Stimulated activated CD8-positive, alpha-beta memory T cell treated with anti-CD3 and anti-CD28 coated beads, Interleukin-7, amount 100 ng/mL, for 1 hour (primary cell): ENCODE measurements at places on chromosomes 6 and 20.
A peak's percentile ranks its signal among the peaks of the same experiment; 100 is the strongest.

- DNase-seq, result no peak
Observed at GRCh38 chr6:131519670-131520436, 53.2 kb upstream of the ARG1 start.

DNA sequence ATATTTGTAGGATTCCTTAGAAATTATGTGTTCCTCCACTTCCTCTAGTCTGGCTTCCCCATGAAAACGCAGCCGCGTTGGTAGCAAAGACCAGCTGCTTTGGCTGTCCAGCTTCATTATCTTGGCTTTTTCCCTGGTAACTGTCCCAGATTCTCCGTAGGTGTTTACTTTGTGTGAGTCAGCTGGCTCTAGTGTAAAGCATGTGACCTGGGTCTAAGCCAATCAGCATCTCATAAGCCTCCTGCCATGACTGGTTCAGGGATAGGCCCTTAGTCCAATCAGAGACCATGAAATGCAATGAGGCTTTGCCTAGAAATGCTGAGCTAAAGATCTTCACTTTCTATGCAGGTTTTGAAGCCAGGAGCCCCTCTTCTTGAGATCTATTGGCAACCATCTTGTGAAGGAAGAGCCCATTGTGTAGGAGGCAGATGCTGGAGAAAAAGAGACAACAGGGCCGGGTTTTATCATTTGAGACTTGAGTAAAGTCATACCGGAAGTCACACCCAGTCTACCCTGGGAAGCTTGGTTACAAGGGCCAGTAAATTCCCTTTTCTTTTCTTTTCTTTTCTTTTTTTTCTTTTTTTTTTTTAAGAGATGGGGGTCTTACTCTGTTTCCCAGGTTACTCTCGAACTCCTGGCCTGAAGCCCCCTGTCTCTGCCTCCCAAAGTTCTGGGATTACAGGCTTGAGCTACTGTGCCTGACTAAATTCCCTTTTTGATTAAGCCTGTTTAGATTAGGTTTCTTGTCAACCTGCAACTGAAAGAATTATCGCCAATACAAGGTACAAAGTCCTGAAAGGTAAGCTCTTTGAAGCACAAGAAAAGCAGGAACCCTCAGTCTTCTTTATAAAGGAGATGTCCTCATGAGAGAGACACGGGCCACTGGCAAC lies 256.5 kb upstream of the RREB1 start:
- DNase-seq, result no peak

DNA sequence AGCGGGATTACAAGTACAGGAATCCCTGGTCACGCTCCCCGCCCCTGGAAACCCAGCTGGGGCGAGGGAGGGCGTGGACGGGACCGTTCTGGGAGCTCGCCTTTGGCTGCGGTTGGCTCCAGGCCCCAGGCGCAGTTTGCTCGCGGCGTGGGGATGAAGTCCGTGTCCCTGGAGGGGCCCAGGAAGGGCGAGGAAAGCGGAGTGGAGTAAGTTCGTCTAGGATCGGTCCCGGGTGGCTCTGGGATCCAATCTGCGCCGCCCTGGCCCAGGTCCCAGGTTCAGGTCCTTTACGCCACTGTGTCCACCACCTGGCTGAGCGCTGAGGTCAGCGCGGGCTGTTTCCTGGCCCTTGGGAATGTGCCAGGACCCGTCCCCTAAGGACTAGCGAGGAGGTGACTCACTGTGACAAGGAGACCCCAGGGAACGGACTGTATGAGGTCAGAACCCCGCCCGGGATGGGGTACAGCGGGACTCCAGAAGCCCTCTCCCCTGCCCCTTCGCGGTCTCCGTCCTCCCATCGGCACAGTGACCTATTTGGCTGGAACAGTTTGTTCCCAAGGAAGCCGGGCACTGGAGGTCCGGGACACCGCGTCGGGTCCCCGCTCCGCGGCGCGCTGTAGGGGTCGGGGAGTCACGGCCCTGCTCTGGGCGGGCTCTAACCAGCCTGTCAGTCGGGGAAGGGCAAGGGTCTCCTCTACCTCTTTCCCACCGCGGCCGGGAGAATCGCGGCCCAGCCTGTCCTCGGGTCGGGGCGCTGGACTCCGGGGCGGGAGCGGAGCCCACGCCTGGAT lies 724 bp downstream of the CDKN1A start:
- no peak for DNase-seq

DNA sequence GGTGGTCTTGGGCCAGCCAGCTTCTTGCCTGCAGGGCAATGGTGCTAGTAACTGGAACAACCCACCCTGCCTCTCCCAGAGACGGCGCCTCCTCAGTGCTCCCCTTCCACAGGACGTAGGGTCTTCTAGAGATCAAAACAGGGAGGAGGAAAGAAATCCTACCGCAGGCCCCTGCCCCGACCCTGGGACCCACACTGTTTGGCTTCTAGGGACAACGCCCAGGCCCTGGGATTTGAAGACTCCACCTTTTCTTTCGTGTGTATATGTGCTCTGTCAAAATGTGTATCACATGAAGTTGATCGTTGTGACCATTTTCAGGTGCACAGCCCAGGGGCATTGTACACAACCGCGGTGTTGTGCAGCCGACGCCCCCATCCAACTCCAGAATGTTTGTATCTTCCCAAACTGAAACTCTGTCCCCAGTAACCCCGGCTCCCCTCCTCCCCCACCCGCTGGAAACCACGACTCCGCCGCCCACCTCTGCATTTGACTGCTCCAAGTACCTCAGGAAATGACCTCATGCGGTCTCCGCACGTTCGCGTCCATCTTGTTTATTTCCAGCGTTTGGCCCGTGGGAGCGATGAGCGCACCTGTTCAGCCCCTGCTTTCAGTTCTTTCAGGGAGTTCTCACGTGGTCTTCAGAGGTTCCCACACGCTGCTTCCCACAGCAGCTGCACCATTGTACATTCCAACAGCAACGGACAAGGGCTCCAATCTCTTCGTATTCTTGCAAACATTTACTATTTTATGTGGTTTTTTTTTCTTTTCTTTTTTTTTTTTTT lies 3.4 kb upstream of the BHLHE23 start:
- DNase-seq, result peak; percentile 40

DNA sequence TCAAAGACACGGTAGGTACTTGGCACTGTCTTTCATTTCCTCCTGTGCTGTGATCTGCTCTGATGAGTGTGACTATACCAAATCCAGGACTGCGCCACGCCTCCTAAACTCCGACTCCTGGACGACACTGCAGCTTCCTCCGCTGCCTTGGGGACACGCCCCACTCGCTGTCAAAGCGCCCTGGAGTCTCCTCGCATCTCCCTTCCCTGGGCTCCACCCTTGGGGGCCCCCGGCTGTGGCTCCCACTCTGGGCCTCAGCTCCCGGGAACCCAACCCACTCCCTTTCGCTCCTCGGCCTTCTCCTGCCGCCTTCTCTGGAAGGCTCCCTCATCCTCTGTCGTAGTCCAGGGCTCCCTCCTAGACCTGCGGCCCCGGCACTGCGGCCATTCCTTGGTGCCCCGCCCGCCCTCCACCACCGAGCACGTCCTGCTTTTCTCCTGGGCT lies 61.2 kb downstream of the RSPH3 start:
- no peak for DNase-seq

- DNase-seq, result no peak
Observed at GRCh38 chr6:27352850-27353249, 35.7 kb upstream of the ZNF391 start.

GRCh38 chr6:36515844-36516243 lies 31.4 kb downstream of the STK38 start:
- no peak for DNase-seq

DNA sequence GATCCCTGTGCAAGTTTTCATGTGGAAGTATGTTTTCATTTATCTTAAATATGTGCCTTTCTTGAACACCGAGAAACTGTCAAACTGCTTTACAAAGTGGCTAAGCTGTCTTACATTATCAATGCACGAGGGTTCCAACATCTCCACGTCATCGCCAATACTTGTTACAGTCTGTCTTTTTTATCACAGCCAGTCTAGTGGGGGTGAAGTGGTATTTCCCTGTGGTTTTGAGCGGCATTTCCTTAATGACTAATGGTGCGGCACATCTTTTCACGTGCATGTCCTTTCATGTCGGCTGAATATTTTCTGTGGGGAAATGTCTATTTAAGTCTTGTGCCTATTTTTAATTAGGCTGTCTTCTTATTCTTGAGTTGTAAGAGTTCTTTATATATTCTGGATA lies 280.4 kb downstream of the FOXC1 start:
- DNase-seq, result no peak

- DNase-seq, result no peak
Observed at GRCh38 chr20:61516346-61517208, 264.5 kb downstream of the CDH4 start.

DNA sequence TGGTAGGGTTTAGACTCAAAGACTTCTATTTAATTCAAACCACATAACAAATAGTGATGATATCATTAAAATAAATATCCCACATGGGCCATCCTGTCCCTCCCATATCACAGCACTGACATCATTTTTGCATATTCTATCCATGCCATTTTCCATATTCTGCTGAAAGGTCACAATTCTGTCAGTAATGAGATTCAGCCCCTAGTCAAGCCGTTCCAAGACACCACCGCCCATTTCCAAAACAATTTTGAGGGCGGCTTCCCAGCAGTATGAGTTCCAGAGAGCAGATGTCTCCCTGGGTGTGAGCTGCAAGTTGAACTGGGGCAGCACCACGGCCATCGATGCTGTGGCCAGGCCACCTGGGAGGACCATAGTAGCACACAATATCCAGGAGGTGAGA lies 65.1 kb upstream of the PLEKHG1 start:
- DNase-seq, result no peak

DNA sequence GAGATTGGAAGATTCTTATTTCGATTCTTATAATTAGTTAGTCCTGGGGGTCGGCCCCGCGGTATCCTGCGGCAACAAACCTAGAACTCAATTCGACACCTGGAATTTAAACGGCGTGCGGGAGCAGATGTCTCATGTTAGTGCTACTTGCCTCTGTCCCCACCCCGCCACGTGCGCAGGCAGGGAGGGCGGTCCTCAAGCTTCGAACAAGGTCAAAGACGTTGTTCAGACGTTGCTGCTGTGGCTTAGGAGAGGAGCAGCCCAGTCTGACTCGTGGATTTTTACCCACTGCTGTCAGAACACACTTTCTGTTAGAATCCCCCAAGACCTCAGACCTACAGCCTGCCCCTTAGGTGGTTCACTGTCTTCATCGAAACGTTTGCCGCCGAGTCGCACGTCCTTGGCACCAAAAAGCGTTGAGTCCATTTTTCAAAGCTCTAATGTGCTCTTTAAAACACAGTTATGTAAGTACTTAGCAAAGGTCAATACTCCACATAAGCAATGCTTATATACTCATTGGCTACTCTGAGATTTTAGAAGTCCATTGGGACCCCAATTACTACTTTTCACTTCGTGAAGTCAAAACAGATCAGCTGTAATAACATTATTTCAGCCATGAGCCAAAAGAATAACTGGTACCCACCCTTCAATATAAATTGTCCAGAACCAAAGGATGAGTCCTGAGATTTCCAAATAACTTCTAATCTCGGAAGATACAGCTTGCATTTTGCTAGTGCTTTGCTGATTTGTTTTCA lies 2.7 kb upstream of the C6orf62 start:
- no peak for DNase-seq

- DNase-seq, result no peak
Observed at GRCh38 chr6:20632696-20633095, 98.4 kb downstream of the CDKAL1 start.
